ENCODE measurements at places on chromosomes 2 and 18.

DNA sequence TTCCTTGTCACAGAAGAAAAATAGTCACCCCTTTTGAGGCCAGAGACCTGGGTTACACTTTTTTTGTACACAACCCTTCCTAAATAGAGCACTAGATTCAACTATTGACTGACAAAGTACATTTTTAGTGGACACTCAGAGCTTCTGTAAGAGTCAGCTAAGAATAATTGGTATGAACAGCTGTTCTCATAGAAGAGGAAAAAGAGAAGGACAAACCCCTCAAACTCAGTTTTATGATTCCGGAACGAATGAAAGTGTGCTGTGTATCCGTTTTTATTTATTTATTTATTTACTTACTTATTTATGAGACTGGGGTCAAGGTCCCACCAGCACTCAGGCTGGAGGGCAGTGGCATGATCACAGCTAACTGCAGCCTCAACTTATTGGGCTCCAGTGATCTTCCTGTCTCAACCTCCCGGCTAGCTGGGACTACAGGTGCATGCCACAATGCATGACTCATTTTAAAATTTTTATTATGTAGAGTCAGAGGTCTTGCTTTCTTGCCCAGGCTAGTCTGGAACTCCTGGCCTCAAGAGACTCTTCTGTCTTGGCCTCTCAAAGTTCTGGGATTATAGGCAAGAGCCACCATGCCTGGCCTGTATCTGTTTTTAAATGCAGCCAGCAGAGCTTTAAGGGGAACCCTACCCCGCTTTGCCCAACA, 36.0 kb upstream of the FZD5 start:
- DNase-seq = no peak

GRCh38 chr2:152165780-152166179, 9.8 kb downstream of the STAM2 start:
- DNase-seq = no peak

- DNase-seq = peak; percentile 13
Measured at GRCh38 chr2:236867441-236868260, 218.0 kb upstream of the COPS8 start.

GRCh38 chr2:45889053-45889452, 237.6 kb downstream of the PRKCE start:
- DNase-seq = no peak

- peak; percentile 24 for DNase-seq
Measured at GRCh38 chr2:1651121-1652033, 92.9 kb downstream of the PXDN start.

DNA sequence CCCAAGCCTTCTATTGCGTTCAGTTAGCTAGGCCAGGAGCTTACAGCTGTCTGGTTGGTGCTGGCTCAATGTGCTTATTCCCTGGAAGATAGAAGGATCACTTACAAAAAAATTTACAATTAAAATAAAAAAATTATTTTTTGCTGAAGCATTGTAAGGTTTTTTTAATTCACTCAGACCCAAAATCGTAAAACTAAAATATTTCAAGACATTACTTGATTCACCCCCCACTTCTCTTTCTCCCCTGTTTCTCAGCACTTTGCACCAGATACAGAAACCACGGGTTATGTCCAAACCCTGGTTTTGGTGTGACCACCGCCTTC, 911 bp upstream of the PTPRM start:
- no peak for DNase-seq

DNA sequence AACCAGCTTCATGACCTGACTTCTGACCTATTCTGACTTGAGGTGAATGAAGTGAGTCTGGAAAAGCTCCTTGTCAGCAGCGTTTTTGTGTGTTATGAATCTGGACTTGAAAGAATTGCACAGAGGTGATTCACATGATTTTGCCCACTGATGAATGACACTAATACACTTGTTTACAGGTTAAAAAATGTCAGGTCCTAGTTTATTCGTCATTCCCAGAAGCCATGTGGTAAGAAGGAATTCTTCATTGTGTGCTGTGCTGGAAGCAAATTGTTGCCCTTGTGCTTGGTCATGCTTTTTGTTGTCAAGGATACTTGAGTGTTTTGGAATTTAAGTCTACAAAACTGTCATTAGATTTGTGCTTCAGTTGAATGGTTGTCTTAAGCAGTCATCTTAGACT, 15.5 kb downstream of the SEC11C start:
- DNase-seq = no peak

DNA sequence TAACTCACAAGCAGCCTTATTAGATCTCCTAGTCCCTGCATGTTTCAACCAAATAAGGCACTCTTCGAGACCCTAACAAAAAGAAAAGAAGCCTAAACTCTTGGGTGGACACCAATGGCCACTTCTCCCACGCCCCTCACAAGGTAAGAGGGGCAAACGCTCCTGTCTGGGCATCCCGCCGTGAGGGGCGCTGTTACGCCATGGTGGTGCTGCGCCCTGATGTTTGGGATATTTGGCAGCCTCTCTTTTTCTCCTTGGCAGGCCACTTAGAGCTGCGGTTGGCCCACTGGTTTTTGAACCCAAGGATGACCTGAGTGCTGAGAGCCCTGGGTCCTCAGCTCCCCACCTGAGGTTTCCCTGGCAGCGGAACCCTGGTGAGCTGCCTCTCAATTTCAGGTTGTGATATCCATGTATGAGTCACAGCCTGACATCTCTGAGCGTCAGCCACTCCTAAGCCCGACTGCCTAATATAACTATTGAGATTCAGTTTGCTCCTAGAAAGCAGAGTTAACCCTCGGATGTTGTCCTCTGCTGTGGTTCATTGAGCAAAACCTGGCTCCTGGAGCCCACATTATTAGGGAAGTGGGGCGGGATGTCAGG, 103.3 kb downstream of the COL6A3 start:
- DNase-seq = no peak

- DNase-seq = no peak
Measured at GRCh38 chr2:172228177-172228808, 125.6 kb upstream of the DLX2 start.

- DNase-seq = no peak
Measured at GRCh38 chr18:78993014-78993926, 13.7 kb downstream of the SALL3 start.

DNA sequence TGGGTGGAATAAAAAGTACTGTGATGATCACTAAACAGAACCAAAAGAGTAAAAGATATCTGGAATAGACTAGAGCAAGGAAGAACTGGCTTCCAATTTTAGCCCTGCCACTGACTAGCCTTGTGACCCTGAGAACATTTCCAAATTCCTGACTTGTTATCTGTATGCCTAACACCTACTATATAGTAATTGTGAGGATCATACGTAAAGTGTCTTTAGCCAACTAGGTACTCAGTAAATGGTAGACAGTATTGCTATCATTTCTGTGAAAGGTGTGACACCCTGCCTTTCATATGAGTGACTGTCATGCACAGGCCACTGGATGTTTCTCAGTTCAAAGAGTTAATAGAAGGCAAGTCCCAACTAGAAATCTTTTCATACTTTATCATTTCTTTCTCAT, 29.8 kb downstream of the CYTIP start:
- no peak for DNase-seq

DNA sequence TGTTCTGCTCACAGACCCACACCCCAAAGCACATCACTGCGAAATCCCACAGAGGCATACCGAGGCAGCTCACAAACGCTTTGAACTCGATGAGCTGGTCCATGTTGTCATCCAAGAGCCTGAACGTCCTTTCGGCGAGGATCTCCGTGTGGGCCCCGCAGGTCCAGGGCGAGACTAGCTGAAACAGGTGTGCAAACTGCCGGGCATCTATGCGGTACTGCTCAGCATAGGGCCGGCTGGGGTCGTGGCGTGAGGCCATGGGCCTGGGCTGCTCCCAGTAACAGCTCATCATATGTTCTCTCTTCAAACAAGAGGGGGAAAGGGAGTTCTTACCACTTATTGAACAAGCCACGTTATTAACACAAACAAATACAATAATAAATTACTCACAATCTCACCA, 20.1 kb downstream of the RPL31 start:
- no peak for DNase-seq

GRCh38 chr2:866887-867286, 83.8 kb upstream of the SNTG2 start:
- DNase-seq = no peak

- no peak for DNase-seq
Measured at GRCh38 chr2:241760301-241760771, 16.3 kb upstream of the GAL3ST2 start.

GRCh38 chr2:102310964-102311640, at the start of gene IL1RL1:
IL1RL1 (plus strand) TSS chr2:102311563; CDS start chr2:102338265, 26,702 bp downstream.
- no peak for DNase-seq

DNA sequence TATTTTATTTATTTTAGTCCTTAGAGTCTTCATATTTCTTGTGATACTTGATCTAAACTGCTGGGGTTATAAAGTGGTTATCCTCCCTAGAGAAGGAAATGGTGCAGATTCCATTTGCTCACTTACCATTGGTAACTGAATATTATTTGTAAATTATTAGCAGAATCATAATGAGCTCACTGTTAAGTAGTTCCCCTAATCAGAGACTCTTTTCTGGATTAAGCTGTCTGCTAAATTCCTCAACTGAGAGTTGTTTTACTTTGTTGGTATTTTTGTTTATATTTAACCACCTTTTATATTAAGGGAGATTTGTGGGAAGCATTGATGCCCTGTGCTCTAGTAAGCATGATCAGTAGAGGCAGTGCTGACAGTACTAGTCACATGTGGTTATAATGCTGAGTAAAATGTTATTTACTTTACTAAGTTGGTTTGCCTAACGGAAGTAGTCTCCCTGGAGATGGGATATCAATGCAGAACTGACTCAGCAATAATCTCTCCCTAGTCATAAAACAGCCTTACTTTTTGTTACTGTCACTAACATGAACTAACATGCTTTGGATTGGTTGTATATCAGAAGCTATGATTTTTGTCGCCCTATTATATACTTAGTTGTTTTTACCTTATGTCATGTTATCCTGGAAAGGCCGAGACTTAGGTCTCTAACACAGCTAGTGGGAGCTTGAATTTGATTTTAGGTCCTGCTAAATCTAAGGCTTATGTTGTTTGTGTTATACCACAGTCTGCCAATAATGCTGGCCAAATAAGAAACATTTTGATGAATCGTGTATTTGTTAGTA, 166.7 kb downstream of the MCFD2 start:
- no peak for DNase-seq

- DNase-seq = peak; percentile 83
Measured at GRCh38 chr2:238256594-238257104, 16.8 kb upstream of the HES6 start.

- DNase-seq = no peak
Measured at GRCh38 chr2:97931858-97932225, 63.9 kb downstream of the TMEM131 start.

DNA sequence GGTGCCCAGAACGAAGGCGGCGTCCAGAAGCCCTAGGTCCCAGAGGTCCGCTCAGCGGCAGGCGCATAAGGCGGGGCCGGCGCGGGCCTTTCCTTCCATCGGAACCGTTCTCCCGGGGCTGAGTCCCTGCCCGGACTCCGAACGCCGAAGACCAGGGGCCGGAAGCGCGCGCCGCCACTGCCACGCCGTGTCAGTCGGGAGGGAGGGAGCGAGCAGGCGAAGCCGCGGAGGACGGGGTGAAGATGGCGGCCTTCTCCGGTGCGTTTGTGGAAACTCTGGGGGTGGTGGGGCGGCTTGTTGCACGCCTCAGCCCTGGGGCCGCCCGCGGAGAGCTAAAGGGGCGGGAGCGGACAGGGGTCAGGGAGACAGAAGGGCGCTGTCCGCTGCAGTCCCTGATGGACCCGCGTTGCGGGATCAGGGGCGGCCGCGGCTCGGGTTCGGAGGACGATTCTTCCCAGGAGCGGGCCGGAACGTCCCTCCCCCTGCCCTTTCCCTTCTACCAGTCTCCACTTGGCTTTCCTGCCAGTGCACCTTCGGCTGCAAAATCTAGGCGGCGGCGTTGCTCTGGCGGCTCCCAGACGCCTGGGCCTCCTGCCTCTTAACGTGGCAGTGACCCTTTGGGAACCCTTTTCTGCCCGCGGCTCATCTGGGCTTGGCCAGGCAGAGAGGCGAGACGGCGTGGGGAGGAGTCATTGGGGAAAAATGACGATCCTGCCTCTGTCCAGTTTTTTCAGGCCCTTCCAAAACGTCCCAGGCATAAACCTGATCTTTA, at the start of gene DDX1:
TSS of gene DDX1 (plus strand) at position 177 of the 772 bp plus-strand sequence. CDS start at position 243, 66 bp downstream.
- peak; percentile 94 for DNase-seq

DNA sequence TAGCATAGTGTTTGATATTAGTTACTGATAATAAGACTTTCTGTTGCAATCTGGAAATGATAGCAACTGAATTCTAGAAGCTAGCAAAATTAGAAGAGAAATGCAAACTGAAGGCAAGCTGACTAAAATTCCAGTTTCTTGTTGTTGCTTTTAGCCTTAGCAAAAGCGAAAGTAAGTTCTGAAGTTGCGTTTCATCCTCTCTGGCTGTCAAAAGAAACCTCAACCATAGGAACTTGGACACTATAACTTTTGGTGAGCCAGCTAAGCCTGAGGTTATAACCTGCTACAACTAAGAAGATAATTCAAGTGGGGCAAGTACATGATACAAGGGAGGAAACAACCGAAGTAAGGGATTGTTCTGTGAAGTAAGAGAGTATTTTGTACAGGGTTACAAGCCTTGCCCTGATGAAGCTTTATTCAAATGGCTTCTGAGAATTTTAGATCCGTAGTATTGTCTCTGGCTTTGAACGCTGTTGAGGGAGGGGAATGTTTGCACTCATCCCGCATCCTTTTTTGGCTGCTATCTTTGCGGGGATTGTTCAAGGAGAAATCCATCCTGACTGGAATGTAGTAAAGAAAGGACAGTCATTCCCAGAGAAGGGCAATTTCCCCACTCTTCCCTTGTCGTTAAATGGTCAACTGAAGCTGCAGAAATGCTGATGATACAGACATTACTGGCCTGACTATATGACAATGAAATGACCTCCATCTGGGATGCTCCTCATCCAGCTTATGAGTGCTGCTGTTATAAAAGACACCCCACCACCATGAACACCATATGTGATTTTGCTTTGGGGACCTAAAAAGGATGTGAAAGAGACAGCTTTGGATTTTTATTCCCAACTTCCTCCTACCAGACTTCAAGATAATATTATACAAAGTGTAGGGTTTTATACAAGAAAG, 7.0 kb upstream of the TMX3 start:
- DNase-seq = no peak

- DNase-seq = no peak
Measured at GRCh38 chr2:176817061-176817565, 395.5 kb upstream of the HNRNPA3 start.

- DNase-seq = no peak
Measured at GRCh38 chr2:28624793-28625701, 126.6 kb upstream of the PPP1CB start.

GRCh38 chr2:241620419-241620769, 16.6 kb downstream of the THAP4 start:
- no peak for DNase-seq

Measured in liver (tissue), 10 donors.